ENCODE measurements at places on chromosomes 16 and 17. TPM values are rescaled to one million over a fixed set of nuclear protein-coding genes. Genes with fewer than 3 reads are reported as not detected.

GRCh38 chr16:2968738-2969544, at the start of gene PAQR4:
PAQR4 (plus strand) TSS chr16:2969348; CDS start chr16:2969675, 327 bp downstream.
- DNase-seq: peak; percentile 89

DNA sequence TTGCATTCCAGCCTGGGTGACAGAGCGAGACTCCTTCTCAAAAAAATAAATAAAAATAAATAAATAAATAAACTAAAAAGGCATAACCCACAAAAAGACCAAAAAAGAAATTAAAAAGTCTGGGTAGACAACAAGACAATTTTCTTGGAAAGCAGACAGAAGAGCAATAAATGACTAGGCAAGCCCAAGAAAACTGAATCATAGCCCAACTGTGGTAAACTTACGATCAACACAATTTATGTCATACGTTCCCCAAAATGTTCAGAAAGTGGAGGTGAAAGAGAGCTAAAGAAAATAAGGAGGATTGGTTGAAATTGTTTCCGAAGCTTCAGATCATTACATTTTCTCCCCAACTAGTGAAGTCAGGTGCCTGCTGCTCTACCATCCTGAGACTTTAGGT, 31.3 kb upstream of the C17orf78 start:
- DNase-seq: no peak

DNA sequence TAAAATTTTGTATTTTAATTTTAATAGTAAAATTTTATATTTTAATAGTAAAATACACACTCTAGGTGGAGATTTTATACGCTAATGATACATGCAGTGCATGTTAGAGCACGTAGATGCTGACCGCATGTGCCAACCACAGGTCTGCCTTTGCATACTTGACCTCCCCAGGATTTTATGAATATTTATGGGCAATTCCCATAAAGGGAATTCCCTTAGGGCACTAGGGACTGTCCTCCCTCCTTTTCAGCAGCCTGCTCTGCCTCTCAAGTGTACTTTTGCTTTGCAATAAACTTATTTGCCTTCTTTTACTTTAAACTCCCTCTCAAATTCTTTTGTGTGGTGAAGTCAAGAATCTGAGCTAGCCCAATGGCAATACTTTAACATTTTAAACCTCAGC, 217.7 kb upstream of the CDH8 start:
- DNase-seq: no peak

DNA sequence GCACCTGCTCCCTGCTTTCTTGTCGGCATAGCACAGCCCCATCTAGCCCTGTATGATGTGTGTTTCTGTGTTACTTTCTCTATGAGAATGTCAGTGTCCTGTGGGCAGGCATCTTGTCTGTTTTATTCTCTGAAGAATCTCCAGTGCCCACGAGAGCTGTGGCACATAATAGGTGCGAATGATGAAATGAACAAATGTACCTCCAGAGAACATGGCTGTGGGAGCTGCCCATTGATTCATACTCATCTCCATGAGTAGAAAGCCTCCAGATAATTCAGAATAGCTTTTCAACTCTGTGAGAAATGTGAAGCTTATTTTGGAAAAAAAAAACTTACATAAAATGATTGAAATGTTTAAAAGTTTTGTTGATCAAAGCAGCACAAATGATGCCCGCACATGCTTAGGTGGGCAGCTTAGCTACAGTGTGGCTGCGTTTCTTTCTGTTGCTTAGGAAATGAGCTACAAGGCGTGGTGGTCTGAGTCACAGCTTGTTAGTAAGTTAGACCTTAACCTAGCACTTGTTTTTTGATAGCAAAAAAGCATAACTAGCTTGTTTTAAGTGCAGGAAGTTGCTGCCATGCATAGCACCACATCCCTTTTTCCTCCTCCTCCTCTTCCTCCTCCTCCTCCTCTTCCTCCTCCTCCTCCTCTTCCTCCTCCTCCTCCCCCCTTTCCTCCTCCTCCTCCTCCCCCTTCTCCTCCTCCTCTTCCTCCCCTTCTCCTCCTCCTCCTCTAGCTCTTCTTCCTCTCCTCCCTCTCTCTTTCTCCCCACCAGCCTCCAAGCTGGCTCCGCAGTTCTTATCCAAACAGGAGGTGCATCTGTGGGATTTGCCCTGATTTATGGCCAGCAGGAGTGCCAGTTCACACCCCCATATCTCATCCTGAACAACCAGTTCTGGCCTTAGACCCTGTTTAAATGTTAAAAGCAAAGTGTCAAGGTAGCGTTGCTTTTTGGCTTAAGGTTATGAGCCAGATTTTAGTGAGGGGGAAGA, 221.5 kb downstream of the IRF8 start:
- DNase-seq: peak; percentile 40

- DNase-seq: no peak
Measured at GRCh38 chr17:72705905-72706395, 386.5 kb downstream of the SLC39A11 start.

GRCh38 chr16:11915114-11915643, 577 bp downstream of the GSPT1 start:
- peak; percentile 70 for DNase-seq

GRCh38 chr16:4137438-4137837, 21.2 kb upstream of the ADCY9 start:
- no peak for DNase-seq

Gene PAFAH1B1
- 104 TPM for total RNA-seq

Gene SLC22A31
- total RNA-seq: not detected

Gene HOXB6
- total RNA-seq: 10.5 TPM

Gene OTOA
- not detected for total RNA-seq

Gene CDH11
- 36.0 TPM for total RNA-seq

Gene LITAFD
- total RNA-seq: not detected

Gene FLCN
- total RNA-seq: 122 TPM

Gene SRR
- total RNA-seq: 16.6 TPM

Gene TIGD7
- 8.3 TPM for total RNA-seq

All from sigmoid colon (tissue), 7 donors.